Stromal cell of bone marrow (primary cell): ENCODE measurements at places on chromosomes 13 and 19.
A peak's percentile ranks its signal among the peaks of the same experiment; 100 is the strongest.

GRCh38 chr13:86757236-86757978 is 913.8 kb upstream of the SLITRK5 start:
- DNase-seq = no peak

DNA sequence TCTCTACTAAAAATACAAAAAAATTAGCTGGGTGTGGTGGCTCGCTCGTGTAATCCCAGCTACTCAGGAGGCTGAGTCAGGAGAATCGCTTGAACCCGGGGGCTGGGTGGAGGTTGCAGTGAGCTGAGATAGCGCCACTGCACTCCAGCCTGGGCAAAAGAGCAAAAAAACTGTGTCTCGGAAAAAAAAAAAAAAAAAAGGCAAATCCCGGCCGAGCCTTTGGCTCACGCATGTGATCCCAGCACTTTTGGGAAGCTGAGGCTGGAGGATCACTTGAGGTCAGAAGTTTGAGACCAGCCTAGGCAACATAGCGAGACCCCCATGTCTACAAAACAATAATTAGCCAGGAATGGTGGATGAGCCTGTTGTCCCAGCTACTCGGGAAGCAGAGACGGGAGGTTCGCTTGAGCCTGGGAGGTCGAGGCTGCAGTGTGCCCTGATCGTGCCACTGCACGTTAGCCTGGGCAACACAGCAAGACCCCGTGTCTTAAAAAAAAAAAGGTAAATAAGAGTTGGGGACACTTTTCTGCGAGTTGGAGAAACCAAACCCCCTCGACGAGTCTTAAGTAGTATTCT is 574 bp upstream of the GPX4 start:
- no peak for DNase-seq

DNA sequence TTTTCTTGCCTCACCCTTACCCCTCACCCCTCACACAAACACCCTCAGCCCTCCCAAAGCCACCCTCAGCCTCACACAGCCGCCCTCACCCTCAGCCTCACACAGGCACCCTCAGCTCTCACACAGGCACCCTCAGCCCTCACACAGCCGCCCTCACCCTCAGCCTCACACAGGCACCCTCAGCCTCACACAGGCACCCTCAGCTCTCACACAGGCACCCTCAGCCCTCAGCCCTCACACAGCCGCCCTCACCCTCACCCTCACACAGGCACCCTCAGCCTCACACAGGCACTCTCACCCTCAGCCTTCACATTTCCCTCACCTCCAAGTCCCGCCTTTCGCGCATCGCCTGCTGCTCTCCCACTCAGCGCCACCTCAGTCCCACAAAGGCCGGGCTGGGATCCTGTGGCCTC is 287 bp upstream of the ZSCAN22 start:
- no peak for DNase-seq

DNA sequence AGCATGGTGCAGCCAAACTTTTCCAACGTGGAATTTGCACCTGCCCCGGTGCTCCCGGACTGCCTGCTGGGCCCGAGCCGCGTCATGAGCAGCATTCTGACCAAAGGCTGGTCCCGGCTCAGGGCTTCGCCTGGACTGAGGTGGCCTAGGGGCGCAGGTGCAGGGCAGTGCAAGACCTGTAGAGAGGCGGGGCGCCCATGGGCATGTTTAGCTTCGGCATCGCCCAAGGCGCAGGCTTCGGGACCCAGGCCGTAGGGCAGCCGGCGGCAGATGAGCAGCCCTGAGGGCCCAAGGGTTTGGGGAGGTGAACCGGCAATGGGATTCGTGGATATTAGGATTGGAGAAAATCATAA is 23.8 kb downstream of the LRFN3 start:
- DNase-seq = no peak

GRCh38 chr13:46665633-46666482 is 112.9 kb downstream of the LRCH1 start:
- DNase-seq = no peak

GRCh38 chr13:35716729-35717128 is 240.2 kb upstream of the MAB21L1 start:
- no peak for DNase-seq

DNA sequence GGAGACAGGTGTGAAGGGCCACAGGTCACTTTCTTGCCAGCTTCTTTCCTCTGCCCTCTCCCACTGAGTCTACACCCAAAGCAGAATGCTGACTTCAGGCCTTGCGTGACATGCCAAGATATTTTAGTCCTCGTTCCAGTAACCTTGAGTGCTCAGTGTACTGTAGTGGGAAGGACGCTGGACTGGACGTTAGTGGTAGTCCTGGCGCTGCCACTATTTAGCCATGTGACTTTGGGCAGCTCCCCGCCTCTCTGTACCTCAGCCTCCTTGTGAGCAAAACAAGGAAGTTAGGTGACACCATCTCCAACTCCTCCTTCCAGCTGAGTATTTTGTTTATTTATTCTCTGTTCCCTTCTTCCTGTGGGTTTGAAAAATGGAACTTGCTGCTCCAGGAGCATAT is 86.1 kb downstream of the FRY start:
- DNase-seq = no peak

DNA sequence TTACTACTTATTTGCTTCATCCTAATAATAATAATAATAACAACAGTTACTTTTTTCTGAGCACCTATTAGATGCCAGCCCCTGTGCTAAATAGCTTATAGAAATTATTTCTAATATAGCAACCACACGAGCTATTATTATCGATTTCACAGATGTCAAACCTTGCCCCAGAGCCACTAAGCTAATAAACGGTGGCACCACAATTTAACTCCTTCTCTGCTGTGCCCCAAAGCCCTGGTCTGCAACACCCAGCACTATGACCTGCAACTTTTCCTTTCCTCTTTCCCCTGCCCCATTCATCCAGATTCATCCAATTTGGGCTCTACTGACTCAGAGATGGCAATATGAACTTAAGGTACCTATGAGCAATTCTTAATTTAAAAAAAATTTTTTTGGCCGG is 6.4 kb downstream of the RFX2 start:
- no peak for DNase-seq

- DNase-seq = no peak
Observed at GRCh38 chr19:41915021-41915775, 13.1 kb downstream of the ERFL start.

GRCh38 chr13:102873653-102874052 is 27.8 kb downstream of the ERCC5 start:
- DNase-seq = no peak

DNA sequence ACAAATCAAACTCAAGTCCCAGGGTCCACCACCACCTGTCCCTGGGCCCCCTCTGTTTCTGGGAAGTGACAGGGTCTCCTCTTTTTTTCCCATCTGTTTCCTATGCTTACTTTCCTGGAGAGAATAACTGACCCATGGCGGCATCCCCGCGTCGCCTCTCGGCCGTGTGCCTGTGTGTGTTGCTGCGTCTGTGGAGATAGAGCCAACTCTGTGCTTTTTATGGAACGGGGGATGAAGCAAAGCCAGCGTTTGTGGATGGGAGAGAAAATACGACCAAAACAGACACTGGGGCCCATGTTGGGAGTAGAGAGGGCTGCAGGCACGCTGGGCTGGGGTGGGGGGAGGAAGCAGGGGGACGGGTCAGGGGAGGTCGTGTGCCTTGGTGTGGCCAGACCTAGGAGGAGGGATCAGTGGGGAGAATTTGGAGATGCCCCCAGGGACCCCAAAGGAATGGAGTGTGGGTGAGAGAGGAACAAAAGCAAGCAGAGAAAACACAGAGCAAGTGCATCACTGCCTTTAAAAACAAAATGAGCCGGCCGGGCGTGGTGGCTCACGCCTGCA is 16.6 kb downstream of the PLK5 start:
- DNase-seq = no peak

DNA sequence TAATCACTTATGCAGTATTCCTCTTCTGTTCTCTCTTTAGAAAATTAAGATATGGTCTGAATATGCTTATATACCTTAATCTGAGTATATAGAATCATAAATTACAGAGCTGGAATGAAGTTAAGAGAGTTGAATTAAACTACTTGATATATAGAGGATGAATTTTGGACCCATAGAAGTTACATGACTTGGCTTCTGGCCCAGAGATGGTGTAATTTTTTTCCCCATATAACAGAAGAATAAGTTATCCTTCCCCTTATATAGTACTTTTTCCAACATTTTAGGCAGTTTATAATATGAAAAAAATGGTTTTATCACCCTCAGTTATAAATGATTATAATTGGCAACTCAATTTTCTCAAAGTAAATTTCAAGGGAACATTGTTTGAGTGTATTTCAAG is 616.3 kb downstream of the TBC1D4 start:
- no peak for DNase-seq

DNA sequence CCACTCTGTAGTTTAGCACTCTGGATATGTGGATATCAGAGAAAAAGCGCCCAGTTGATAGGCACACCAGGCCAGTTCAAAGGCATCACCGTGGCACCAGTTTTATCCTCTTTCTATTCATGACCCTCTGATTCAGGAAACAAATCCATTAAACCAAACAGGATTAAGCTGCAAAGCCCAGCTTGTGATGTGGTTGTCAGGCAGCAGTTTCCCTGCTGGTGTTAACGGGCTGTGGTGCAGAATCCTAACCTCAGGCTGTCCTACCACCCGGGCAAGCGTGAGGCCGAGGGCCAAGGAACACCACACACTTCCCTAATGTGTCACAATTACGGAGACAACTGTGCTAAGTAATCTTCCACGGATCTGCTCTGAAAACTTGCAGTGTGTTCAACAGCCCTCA is 209.1 kb downstream of the OLFM4 start:
- no peak for DNase-seq

- no peak for DNase-seq
Observed at GRCh38 chr19:4676955-4677731, 7.0 kb upstream of the MYDGF start.

- peak; percentile 42 for DNase-seq
Observed at GRCh38 chr19:42553292-42554045, 25.2 kb upstream of the CEACAM1 start.

- no peak for DNase-seq
Observed at GRCh38 chr19:41083516-41083915, 4.7 kb upstream of the CYP2A13 start.

DNA sequence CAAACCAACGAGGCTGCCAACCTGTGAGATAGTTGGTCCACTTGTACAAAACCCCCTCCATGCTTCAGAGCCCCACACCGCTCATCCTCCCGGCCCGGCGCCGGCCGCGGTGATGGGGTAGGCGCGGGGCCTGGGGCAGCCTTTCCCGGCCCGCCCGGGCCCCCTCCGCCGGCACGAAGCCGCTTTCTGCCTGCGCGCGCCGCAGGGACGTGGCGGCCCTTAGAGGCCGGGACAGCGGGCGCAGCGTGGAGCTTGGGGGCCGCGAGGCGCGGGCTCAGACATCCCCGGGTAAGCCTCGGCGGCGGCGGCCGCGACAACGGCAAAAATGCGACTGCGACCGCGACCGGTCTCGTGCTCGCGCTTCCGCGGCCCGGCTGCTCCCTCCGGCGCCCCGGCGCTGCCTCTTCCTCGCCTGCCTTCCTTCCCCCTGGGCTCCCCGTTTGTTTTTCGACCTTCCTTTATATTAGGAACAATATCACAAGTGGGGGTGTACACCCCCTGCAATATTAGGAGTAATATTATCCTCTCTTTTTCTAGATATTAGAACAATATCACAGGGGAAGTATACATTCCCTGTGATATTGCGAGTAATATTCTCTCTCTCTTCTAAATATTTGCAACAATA is 53.9 kb upstream of the CEACAM21 start:
- DNase-seq = no peak

DNA sequence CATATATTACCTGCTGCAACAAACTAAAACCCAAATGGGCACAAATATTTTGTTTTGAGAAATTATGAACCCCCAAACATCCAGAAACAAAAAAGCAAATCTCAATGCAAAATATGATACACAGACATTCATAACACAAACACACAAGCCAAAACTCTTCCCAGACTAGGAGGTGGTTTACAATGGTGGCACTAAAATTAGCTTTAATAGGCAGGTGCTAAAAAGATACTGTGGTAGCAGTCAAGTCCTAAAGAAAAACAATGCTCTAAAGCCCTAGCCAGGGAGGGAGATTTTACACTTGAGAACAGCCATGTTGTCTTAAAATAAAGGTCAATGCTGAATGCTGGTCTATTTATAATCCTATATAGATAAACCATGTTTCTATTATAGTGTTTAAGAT is 65.0 kb downstream of the DOCK9 start:
- DNase-seq = no peak

- no peak for DNase-seq
Observed at GRCh38 chr19:3494559-3494958, 5.9 kb downstream of the DOHH start.

DNA sequence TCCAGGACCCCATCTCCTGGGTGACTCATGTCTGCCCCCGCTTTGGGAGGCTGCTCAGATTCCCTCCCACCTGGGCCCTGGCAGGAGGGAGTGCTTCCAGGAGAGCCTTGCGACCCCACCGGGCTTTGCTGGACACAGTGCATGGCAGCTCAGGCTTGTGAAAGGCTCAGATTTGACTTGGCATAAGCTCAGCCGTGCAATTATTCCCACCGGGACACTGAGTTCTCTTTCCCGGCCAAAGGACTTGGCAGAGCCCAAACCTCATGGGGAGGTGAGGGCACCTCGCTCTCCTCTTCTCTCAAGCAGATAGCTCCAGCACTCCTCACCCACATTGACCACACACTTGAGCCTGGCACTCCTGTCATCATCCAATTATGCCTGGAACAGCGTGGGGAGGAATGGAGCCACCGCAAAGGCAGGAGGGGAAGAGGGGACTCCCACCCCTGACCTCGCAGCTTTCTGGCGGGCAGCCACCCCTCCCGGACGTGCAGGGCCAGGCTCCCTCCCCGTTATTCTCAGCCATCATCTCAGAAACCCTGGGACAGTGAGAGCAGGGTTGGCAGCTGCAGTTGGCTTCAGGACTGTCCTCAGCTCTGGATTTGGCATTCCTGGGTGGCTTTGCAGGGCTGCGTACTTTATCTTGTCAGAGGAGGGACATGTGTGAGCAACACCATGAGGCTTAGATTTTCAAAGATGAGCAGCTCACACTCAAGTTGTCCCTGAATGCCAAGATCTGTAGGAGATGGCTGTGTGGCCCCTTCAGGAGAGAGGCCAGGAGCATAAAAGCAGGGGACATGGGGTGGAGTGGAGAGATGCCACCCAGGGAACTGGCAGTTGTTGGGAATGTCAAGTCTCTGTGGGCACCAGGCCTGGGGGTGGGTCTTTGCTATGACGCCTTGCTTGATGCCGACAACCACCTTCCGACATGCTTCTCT is 306.2 kb downstream of the TEX29 start:
- DNase-seq = no peak

GRCh38 chr13:52652980-52653303 is 306 bp downstream of the SUGT1 start:
- no peak for DNase-seq

- no peak for DNase-seq
Observed at GRCh38 chr19:3459965-3460582, 20.3 kb downstream of the SMIM24 start.

DNA sequence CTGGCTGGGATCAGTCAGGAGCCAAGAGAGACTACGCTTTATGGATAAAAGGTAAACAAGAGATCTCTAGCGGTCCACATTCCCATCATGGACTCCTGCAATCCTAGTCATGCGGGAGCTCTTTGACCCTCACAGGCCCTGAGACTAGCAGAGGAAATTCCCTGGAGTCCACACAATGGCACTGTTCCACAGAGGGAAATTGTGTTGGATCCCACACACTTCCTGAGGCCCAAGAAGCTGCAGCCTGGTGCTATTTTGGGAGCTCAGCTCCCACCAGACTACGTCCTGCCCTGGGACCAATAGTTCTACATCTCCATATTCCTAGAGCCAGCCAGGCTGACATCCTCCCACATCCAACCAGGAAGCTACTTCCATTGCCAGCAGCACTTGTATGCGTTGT is 2358.4 kb downstream of the PCDH9 start:
- DNase-seq = no peak

- no peak for DNase-seq
Observed at GRCh38 chr13:30111810-30112209, 195.5 kb downstream of the KATNAL1 start.
